Keratinocyte (primary cell): ENCODE measurements at places on chromosomes 2 and 18.
A peak's percentile ranks its signal among the peaks of the same experiment; 100 is the strongest.

GRCh38 chr2:235951982-235952381 lies 216.2 kb downstream of the GBX2 start:
- peak; percentile 1 for DNase-seq

DNA sequence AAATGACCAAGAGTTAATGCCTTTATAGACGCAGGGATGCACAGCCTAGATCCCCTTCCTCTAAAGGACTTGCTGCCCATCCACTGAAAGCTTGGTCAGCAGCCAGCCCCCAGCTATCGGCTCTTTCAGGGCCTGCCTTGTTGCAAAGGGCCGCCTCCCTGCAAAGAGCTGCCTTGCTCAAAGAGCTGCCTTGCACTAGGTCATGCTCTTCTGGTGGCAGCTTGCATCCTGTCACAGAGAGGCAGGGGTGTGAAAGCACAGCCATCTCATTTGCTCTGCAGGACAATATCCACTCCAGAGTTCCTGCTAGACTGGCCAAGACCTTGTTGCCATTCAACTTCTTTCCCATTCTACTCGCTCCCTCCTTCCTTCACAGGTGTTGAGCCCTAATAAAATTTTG lies 137.1 kb downstream of the MCFD2 start:
- DNase-seq = no peak

GRCh38 chr18:67475673-67476072 lies 40.8 kb downstream of the DSEL start:
- DNase-seq = no peak

GRCh38 chr2:175383286-175383685 lies 201.8 kb upstream of the ATP5MC3 start:
- no peak for DNase-seq

DNA sequence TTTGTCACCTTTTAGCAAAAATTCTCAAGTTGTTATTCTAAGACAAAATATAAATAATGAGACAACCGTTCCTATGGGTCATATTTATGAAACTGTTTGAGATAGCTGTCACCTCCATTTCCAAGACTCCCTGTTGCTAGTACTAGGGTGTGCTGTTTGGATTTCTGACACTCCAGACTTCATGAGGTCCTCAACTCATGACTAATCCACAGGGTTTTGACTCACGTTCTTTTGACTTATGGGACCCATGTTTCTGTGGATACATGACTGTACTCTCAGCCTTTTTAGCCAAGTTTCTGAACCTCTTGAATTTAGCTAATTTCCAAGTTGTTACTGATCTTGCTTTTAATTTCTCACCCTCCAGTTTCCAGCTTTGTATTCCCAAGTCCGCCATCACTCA lies 178.7 kb upstream of the FAM98A start:
- DNase-seq = no peak

DNA sequence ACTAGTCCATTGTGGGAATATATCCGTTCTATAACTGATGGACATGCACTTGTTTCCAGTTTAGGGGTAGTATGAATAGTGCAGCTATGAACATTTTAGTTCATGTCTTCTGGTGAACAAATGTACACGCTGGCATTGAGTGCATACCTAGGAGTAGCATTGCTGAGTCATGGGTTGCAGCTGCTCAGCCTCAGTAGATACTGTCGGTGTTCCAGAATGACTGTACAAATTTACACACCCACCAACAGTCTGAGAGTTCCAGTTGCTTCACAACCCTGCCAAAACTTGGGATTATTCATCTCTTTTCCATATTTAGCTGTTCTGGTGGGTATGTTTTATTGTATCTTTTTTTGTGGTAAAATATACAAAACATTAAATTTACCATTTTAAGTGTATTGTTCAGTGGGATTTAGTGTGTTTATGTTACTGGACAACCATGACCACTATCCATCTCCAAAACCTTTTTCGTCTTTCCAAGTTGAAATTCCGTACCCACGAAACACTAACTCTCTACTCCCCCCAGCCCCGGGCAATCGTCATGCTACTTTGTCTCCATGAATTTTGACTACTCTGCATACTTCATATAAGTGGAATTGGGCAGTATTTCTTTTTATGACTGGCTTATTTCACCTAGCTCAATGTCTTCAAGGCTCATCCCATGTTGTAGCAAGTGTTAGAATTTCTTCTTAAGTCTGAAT lies 281.0 kb downstream of the PRKCE start:
- DNase-seq = peak; percentile 41

- no peak for DNase-seq
Observed at GRCh38 chr2:111139637-111140317, 19.1 kb downstream of the BCL2L11 start.

DNA sequence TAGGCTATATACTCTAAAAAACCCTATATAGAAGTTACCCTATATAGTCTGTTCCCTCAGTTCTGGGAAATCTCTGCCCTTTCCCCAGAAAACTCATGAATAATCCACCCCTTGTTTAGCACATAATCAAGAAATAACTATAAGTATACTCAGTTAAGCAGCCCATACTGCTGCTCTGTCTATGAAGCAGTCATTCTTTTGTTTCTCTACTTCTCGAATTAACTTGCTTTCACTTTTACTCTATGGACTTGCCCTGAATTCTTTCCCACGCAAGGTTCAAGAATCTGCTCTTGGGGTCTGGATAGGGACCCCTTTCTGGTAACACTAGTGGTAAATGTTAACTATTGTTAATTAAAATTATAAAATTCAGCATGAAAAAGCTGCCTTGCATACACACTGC lies 17.4 kb upstream of the AP1S3 start:
- no peak for DNase-seq

- DNase-seq = no peak
Observed at GRCh38 chr2:85073033-85073432, 60.2 kb upstream of the TCF7L1 start.
